ENCODE measurements at places on chromosomes 16 and 17.

- DNase-seq = no peak
Observed at GRCh38 chr16:65782611-65783600, 583.6 kb upstream of the CDH5 start.

DNA sequence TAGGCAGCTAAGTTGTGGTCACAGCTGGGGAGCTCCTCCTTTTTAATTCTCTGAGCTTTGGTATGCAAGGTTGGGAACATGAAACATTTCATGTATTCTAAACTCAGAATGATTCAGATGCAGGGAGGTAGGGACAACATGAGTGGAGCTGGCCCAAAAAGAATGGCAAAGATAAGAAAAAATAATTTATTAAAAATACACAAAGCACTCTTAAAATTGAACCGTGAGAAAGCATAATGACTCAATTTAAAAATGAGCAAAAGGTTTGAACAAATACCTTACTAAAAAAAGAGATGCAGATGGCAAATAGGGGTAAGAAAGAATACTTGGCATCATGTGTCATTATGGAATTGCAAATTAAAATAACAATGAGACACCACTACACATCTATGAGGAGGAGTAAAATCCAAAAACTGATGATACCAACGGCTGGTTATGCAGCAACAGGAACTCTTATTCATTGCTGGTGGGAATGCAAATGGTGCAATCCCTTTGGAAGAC, 175.6 kb upstream of the IRX3 start:
- DNase-seq = no peak

GRCh38 chr17:73851091-73851490, 206.8 kb upstream of the SDK2 start:
- DNase-seq = no peak

- DNase-seq = no peak
Observed at GRCh38 chr16:19389246-19389645, 28.4 kb upstream of the TMC5 start.

DNA sequence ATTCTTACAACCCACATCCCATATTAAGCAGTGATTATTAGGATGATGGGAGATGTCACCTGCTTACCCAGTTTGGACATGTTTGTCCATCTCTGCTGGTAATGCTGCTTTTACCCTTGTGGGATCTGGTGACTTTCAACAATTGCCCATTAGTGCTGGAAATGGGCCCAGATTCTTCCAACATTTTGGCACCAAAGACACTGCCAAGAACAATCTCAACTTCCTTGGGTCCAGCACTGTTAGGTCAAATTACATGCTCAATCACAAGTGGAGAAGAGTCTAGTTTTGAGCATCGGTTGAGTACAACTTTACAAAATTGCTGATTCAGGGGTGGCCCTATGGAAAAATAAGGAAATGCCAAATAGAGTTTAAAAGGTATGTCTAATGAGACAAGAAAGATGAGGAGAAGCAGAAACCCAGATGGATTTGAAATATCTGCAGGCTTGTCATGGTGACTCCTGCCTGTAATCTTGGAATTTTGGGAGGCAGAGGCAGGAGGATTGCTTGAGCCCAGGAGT, 13.0 kb upstream of the ZFP3 start:
- no peak for DNase-seq

DNA sequence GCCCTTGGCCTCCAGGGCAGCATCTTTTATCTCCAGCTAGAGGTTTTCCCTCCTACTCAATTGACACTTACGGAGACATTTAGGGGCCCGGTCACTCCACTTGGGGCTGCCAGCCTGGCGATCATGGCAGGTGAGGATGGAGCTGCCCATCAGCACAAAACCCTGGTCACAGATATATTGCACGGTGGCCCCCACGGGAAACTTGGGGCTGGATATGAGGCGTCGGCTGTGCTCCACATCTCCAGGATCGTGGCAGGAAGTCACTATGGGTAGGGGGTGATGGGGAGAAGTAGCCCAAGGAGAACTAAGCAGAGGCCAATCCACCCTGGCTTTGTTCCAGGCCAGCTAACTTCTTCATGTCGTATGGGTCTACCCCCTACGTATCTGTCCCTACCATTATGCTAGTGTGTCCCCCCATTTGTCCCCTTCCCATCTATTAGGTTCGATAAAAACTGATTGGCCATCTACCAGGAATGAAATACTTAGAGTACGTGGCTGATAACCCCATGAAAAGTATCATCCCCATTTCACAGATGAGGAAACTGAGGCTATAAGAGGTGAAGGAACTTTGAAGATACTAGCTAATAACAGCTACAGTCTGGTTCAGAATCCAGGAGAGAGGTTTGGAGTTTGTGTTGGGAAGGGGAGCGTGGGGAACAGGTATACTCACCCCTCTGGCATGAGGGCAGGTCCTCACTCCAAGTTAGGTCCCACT, 6.1 kb upstream of the PHF12 start:
- no peak for DNase-seq

Data from cerebellum (tissue), 4 donors.